ENCODE measurements at places on chromosomes 13 and 19. TPM values are rescaled to one million over a fixed set of nuclear protein-coding genes. Genes with fewer than 3 reads are reported as not detected.

DNA sequence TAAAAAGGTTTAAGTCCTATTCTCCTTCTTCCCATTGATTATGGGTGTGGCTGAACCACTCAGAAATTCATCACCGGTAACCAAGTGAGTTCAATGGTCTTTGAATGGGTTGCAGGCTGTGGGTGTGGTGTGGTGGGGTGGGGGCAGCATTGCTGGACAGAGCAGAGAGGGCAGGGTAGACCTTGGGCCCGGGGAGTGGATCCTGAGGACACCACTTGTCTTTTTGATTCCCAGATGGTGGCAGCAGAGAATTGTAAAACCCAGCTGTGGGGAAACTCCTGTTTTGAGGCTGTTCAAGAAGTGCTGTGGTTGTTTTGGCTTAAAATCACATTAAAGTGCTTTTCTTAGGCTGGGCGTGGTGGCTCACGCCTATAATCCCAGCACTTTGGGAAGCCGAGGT lies 45.8 kb upstream of the RGCC start:
- H3K4me3 ChIP-seq, result no peak overlapping the region
- H3K4me1 ChIP-seq, result no peaks in the 10 kb centered on the region
- no peaks in the 10 kb centered on the region for H3K27me3 ChIP-seq
- no peaks in the 10 kb centered on the region for H3K36me3 ChIP-seq
- no peak overlapping the region for H3K27ac ChIP-seq
- no peak for DNase-seq

- H3K4me1 ChIP-seq, result no peaks in the 10 kb centered on the region
- DNase-seq, result no peak
- no peak overlapping the region for H3K27ac ChIP-seq
- no peaks in the 10 kb centered on the region for H3K36me3 ChIP-seq
Observed at GRCh38 chr19:23436318-23436717, 41.0 kb upstream of the ZNF91 start.

Gene GFY
- total RNA-seq, result not detected

Gene SIGLEC7
- 0.42 TPM for total RNA-seq

DNA sequence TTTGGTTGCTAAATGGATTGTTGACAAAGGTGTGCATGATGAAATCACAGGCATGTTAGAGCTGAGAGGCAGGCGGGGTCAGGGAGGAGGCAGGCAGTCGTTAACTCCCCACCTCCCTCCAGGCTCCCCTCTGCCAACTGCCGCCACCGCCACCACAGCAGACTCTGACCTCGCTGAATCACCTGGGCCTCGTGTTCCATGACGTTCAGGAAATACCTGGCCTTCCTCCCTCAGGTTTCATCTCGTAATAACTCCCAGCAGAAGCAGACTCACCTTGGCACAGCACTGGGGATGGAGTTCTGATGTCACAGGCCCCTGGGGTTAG lies 198.5 kb downstream of the KATNAL1 start:
- no peaks in the 10 kb centered on the region for H3K36me3 ChIP-seq
- peaks cover 4% of the 10 kb centered on the region for H3K4me1 ChIP-seq
- DNase-seq, result no peak
- H3K27ac ChIP-seq, result no peak overlapping the region

DNA sequence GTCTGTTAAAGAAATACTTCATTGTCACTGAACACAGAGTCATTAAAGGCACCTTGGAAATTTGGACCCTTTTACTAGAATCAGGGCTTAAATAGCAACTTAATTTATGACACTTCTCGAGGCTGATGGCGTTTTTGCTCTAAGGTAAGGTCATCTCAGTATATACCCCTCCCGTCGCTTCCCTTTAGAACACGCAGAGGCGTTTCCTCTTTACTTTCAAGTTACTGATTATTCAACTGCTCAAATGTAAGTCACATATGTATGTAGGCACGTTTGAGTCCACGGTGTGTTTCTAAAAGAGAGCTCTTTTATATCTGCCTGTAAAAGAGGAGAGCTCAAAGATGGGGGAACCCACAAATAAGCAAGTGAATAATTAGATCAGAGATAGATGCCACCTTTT lies 181.5 kb downstream of the TSHZ3 start:
- H3K36me3 ChIP-seq, result no peaks in the 10 kb centered on the region
- no peak overlapping the region for H3K4me3 ChIP-seq
- H3K4me1 ChIP-seq, result no peaks in the 10 kb centered on the region
- no peak overlapping the region for H3K27ac ChIP-seq
- DNase-seq, result no peak

DNA sequence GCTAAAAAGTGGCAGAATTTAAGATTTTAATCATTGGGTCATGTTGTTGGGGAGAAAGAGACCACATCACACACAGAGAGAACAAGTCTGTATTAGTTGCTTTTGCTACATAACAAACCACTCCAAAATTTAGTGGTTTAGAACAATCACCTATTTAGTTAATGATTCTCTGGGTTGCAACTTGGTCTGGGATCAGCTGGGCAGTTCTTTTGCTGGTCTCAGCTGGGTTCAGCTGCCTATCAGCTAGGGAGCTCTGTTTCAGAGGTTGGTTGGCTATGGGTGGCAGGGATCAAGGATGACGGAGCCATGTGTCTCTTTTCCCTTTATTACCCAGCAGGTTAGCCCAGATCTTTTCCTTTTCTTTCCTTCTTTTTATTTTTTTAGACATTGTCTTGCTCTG lies 8.9 kb downstream of the PINLYP start:
- no peak for DNase-seq
- peaks cover 6% of the 10 kb centered on the region for H3K4me1 ChIP-seq
- no peaks in the 10 kb centered on the region for H3K27me3 ChIP-seq

DNA sequence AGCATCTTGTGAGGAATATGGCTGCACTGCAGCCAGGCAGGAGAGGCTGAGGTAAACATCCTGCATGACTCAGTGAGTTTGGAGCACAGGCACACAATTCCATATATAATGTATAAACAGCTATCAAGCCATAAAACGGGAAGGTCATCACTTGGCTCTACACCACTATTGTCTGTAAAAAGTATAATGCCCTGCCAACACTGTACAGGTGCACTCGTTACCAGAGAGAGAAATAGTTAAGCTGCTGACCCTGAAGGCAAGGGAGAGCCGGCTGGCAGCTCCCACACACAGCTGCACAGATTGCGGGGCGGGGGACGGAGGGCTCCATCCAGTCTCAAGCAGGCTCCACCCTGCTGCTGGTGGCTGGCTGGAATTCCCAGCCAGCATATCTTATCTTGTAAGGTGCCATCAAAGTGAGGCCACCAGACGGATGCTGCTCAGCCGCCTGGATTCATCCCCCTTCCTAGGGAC lies 668.1 kb downstream of the SLITRK5 start:
- no peak overlapping the region for H3K4me3 ChIP-seq
- no peaks in the 10 kb centered on the region for H3K27me3 ChIP-seq
- DNase-seq, result no peak
- H3K36me3 ChIP-seq, result no peaks in the 10 kb centered on the region
- H3K4me1 ChIP-seq, result no peaks in the 10 kb centered on the region
- H3K27ac ChIP-seq, result no peak overlapping the region

GRCh38 chr13:109516186-109516585 lies 270.2 kb downstream of the IRS2 start:
- no peaks in the 10 kb centered on the region for H3K4me1 ChIP-seq
- DNase-seq, result no peak
- H3K27ac ChIP-seq, result no peak overlapping the region
- no peaks in the 10 kb centered on the region for H3K27me3 ChIP-seq

- H3K4me1 ChIP-seq, result no peaks in the 10 kb centered on the region
- no peaks in the 10 kb centered on the region for H3K27me3 ChIP-seq
- no peak overlapping the region for H3K4me3 ChIP-seq
- DNase-seq, result no peak
- no peak overlapping the region for H3K27ac ChIP-seq
Observed at GRCh38 chr13:52130641-52131040, 1.8 kb upstream of the NEK5 start.

Gene SIGLEC8
- 0.20 TPM for total RNA-seq

DNA sequence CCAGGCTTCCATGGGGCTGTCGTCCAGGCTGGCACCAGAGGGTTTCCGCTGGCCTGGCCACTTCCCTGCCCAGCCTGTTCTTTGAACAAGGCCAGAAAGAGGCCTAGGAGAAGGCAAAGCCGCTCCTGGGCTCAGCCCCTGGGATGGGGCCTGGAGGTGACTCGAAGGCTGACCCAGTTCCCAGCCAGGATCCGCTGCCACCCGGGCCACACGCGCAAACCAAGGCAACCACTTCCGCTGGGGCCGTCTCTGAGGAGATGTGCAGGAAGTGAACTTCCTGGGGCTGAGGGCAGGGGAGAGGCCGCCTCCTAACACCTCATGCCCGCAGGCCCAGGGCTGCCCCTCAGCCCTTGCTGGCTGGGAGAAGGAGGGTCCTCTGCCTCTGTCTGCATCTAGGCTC lies 15.2 kb downstream of the PLEKHF1 start:
- peaks cover 78% of the 10 kb centered on the region for H3K4me1 ChIP-seq
- no peak for DNase-seq
- H3K36me3 ChIP-seq, result no peaks in the 10 kb centered on the region
- no peaks in the 10 kb centered on the region for H3K27me3 ChIP-seq

DNA sequence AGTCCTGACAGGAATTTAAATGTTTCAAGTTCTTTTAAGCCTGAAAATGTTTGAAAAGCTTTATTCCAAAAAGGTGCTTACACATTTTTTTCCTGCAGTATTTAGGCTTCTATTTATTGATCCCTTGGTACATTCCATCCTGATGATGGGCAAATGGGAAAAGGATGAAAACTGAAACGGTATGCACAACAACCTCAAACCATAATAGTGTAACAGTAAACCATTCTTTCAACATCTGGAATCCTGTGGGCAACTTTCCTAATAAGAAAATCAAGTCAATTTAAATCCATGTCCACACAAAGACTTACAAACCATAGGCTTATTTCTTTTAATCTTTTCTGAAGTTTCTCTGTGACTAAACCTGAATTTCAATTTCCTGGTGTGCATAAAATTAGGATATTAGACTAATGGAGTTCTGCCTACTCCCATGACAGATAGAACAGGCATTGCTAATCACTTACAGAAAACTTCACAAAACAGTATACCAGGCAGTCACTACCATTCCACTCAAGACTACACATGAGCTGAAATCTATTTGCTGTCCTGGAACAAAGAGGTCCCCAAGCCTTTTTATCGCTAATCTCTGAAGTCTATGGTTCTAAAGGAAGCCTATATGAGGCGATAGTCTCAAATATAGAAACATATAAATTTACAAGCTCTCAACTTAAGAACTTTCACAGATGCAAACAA lies 103.3 kb downstream of the DLEU7 start:
- H3K27me3 ChIP-seq, result no peaks in the 10 kb centered on the region
- H3K27ac ChIP-seq, result no peak overlapping the region
- H3K4me3 ChIP-seq, result no peak overlapping the region

DNA sequence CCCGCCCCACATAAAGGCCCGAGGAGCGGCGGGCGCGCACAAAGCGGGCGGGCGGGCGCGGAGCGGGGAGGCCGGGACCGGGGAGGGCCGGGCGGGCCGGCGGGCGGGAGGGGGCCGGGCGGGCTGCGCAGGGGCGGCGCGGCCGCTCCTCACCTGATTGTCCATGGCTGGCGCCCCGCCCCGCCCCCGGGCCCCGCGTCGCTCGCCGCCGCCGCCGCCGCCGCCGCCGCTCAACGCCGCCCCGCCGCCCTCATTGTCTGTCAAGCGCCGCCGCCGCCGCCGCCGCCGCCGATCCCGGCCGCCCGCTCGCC lies 200 bp downstream of the MLLT1 start:
- no peaks in the 10 kb centered on the region for H3K27me3 ChIP-seq
- peaks cover 42% of the 10 kb centered on the region for H3K4me1 ChIP-seq
- H3K36me3 ChIP-seq, result no peaks in the 10 kb centered on the region
- no peak for DNase-seq
- peak overlapping the region; percentile 89 for H3K27ac ChIP-seq
- H3K4me3 ChIP-seq, result peak overlapping the region; percentile 70

Gene RASAL3
- total RNA-seq, result 4.3 TPM

Gene XAB2
- 62.0 TPM for total RNA-seq

Gene C5AR1
- 5.0 TPM for total RNA-seq

- H3K4me3 ChIP-seq, result no peak overlapping the region
- H3K27ac ChIP-seq, result no peak overlapping the region
- no peak for DNase-seq
- no peaks in the 10 kb centered on the region for H3K27me3 ChIP-seq
- no peaks in the 10 kb centered on the region for H3K4me1 ChIP-seq
Observed at GRCh38 chr13:50014386-50014785, 858 bp upstream of the KCNRG start.

- no peak overlapping the region for H3K27ac ChIP-seq
- H3K36me3 ChIP-seq, result no peaks in the 10 kb centered on the region
- DNase-seq, result no peak
Observed at GRCh38 chr13:76035711-76036110, 399.6 kb downstream of the LMO7 start.

- H3K36me3 ChIP-seq, result no peaks in the 10 kb centered on the region
- no peak overlapping the region for H3K4me3 ChIP-seq
- H3K4me1 ChIP-seq, result no peaks in the 10 kb centered on the region
Observed at GRCh38 chr13:99144306-99144705, 56.3 kb upstream of the UBAC2 start.

Gene LILRA1
- 1.3 TPM for total RNA-seq

- no peak for DNase-seq
- no peak overlapping the region for H3K27ac ChIP-seq
- no peaks in the 10 kb centered on the region for H3K4me1 ChIP-seq
- H3K27me3 ChIP-seq, result no peaks in the 10 kb centered on the region
- no peak overlapping the region for H3K4me3 ChIP-seq
Observed at GRCh38 chr13:102626928-102627327, 30.1 kb downstream of the TPP2 start.

GRCh38 chr13:71149046-71149445 lies 718.0 kb downstream of the DACH1 start:
- no peaks in the 10 kb centered on the region for H3K36me3 ChIP-seq
- DNase-seq, result no peak
- no peak overlapping the region for H3K27ac ChIP-seq
- no peaks in the 10 kb centered on the region for H3K4me1 ChIP-seq
- no peaks in the 10 kb centered on the region for H3K27me3 ChIP-seq

Gene C1QTNF9
- 5.9 TPM for total RNA-seq

Gene CDKN2D
- 14.4 TPM for total RNA-seq

Gene ZNF805
- total RNA-seq, result 24.7 TPM

- no peak overlapping the region for H3K4me3 ChIP-seq
- H3K27me3 ChIP-seq, result no peaks in the 10 kb centered on the region
- no peak overlapping the region for H3K27ac ChIP-seq
- no peaks in the 10 kb centered on the region for H3K4me1 ChIP-seq
- no peak for DNase-seq
Observed at GRCh38 chr19:41937525-41938468, 9.5 kb upstream of the ERFL start.
